CD4-positive, alpha-beta memory T cell (primary cell): ENCODE measurements at places on chromosomes 5 and 9.

DNA sequence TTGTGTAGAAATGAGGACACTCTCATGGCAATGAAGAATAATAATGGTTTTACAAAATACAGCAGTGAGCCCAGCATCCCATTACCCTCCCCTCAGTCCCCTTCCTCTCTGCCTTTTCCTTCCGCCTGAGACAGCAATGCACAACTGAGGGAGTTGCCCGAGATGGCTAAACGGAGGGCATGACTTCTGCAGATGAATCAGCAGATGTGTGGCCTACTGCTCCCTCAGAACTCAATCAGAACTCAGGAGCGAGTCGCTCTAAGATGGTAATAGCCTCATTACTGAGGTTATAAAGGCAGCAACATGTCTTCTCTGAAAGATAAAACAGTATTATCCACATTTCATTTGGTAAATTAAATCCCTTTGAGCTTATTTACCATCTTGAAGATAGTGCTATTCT lies 326.6 kb downstream of the ENC1 start:
- no peak for DNase-seq

DNA sequence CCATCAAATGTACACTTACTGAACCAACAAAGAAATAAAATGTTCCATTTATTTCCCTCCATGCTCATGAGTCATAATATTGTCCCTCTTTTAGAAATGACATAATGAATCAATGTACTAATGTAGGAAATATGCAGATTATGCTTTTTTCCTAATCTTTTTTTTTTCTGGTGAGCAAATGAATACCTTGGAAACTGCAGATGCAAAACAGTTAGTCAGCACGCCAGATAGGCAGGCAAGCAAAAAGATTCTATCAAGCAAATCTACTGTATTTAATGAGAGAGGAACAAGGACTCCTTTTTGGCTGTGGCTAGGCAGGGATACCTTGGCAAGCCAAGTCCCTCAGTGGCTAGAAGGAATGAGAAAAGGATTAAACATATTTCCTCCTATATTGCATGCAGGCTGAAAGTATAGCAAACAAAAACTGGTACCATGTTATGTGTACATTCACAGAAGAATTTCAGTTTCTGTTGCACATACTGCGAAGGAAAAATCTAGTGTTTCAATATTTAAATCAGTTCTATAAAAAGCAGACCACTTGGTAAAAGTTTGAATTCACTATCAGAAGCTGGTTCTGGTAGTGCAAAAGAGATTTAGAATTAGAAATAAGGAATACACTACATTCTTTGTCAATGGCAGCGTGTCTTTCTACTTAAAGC lies 605.4 kb downstream of the TLE1 start:
- DNase-seq = no peak

DNA sequence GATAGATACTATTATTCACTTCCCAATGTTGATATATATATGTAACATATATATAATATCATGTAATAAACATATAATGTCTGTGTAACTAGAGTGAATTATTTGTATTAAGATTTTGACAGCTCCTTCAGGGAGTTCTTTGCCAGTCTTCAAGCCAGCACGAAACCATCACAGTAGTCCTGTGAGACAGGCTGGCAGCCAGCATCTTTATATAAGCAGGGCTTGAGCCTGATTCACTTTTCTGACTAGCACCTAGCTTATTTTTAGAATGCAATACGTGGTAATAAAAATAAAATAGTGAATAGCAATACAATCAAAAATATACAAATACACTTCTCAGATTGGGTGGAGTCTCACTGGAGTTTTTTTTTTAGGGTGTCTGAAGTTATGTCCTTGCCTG lies 20.7 kb upstream of the GDA start:
- no peak for DNase-seq

- DNase-seq = no peak
Observed at GRCh38 chr9:16775330-16775729, 95.1 kb downstream of the BNC2 start.

- no peak for DNase-seq
Observed at GRCh38 chr9:132804576-132805295, 73.3 kb downstream of the AK8 start.

GRCh38 chr9:113709721-113710120 lies 166.4 kb upstream of the ZNF618 start:
- no peak for DNase-seq

DNA sequence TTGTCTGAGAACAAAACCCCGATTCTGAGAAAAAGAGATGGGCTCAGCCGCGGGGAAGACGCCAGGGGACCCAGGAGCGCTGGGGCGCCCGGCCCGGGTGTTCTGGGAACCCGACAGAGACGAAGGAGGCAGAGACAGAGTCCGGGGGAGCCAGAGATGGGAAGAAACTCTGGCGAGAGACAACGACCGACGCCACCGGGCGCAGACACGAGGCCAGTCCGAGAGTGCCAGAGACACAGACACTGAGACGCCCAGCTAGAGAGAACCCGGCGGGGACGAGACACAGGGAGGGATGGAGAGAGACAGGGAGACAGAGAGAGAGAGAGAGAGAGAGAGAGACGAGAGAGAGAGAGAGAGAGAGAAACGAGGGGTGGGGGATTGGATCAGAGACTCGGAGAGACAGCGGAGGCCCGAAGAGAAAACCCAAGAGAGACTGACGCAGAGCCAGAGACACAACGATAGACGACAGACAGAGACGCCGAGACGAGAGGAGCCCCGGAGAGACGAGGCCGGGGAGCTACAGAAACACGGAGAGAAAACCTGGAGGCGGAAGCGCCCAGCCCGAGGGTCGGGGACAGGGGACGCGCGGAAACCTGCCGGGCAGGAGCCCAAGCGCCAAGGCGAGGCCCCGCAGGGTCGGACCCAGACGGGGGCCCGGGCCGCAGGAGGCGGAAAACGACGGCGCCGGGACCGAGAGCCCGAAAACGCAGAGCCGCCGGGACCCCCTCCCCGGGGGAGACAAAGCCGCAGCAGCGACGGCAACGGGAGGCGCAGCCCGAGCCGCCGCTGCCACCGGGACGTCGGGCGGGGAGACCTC lies 3.3 kb downstream of the NR5A1 start:
- DNase-seq = no peak

- no peak for DNase-seq
Observed at GRCh38 chr5:133845271-133845670, 123.2 kb downstream of the C5orf15 start.

GRCh38 chr5:149672701-149673476 lies 57.2 kb upstream of the PPARGC1B start:
- no peak for DNase-seq

- DNase-seq = no peak
Observed at GRCh38 chr9:34372467-34373011, 4.2 kb downstream of the MYORG start.

DNA sequence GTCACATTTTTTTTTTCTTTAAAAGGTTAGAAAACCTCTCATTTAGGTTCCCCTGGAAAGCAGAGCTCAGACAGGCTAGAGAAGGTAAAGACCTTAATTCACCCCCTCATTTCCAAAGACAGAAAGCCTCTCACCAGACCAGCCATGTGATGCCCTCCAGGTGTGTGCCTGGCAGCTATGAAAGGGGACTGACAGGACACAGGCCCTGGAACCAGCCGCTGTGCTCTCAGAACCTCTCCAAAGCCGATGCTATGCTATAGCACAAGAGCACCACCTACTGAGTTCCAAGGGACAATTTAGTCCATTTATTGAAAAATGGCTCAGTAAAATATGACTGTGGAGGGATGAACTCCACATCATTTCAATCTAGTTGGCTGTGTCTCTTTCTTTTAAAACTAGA lies 48.8 kb downstream of the FANCC start:
- no peak for DNase-seq

DNA sequence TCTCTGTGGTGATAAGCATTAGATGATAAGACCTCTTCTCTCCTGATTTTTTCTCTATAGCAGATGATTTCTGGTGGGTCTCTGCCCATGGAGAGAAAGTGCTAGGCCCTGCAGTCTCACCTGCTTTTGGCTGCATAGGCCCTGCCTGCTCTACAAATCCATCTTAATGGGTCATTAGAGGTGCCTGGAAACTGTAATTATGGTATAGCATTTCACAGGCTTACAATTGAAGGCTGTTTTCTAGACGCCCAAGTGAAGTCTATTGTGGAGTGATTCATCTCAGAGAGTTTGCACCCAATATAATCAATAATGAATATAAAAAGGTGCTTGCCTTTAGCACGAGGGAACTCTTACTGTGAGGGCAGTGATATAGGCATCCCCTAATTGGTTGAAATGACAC lies 33.8 kb downstream of the NEUROG1 start:
- no peak for DNase-seq

GRCh38 chr9:135796784-135797485 lies 95.0 kb downstream of the KCNT1 start:
- no peak for DNase-seq

GRCh38 chr9:38295764-38296163 lies 96.7 kb upstream of the ALDH1B1 start:
- DNase-seq = no peak

DNA sequence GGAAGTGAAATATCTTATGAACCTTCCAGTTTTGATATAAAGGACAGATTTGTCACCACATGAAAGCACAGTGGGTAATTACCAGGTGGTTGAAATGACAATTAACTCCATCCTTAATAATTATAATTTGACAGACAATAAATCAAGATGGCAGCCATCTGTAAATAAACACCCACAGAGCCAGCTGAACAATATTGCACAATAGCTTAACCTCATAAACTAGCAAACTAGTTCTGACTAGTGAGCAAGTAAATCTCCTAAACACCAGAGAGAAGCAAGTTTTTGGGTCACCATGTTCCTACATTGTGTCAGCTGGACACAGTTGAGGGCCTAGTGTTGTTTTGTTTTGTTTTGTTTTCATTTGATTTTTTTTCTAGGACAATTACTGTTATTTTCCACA lies 577.4 kb downstream of the ACTL7B start:
- DNase-seq = no peak

- DNase-seq = no peak
Observed at GRCh38 chr9:130555968-130556367, 23.4 kb upstream of the FUBP3 start.

DNA sequence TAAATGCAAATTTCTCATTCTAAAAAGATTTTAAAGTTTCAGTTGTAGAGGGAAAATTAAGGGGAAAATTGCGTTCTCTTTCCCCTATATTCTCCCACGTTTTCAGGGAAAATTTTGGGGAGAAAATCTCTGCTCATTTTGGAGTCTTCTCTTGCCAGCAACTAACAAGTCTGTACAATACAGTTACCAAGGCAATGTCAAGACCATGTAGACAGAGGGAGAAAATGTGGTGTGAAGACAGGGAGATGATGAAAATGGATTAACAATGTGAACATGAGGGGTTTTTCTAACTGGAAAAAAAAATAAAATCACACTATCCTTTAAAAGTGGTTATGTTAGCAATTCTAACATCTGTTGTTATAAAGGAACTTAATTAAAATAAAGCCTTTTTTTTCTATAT lies 22.3 kb downstream of the SLC1A3 start:
- no peak for DNase-seq

GRCh38 chr9:136615631-136616306 lies 46.9 kb upstream of the EGFL7 start:
- DNase-seq = peak; percentile 28
